Kidney epithelial cell (primary cell): ENCODE measurements at places on chromosomes 1 and 21. TPM values are rescaled to one million over a fixed set of nuclear protein-coding genes. Genes with fewer than 3 reads are reported as not detected.

NGF gene
- total RNA-seq = 2.9 and 3.4 TPM in 2 replicates

- no peak for DNase-seq
Measured at GRCh38 chr1:115660151-115660550, 18.4 kb downstream of the VANGL1 start.

- no peak for DNase-seq
Measured at GRCh38 chr1:150964164-150964489, 10.5 kb downstream of the CERS2 start.

DNA sequence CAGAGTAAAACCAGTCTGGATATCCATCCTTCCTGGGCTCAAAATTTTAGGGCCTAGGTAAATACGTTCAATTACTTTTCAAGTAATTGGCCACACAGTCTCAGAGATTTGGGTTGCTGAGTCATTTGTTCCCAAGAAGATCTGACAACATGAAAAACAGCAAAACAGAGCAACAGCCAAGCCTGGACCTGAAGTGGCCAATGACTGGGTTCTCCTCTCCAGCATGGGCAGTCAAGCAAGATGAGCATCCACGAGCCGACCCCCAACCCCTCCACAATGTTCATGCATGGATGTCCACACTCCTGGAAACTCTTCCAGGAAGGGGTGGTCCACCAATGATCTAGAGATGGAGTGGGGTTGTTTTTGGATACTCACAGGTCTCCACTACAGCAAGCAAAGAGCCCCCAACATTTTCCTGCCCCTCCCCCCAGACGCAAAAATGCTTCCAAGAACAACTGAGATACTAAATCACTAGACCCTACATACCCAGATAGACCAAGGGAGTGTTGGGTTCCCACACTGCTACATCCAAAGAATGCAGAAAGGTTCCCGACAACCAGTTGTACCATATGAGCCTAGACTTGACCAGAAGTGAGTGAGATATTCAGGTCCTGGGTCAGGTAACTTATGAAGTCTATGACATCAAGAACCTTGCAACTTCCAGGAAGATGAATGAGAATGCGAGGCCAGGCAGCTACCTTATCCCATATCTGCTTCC is 73.0 kb downstream of the CD46 start:
- DNase-seq = no peak

DNA sequence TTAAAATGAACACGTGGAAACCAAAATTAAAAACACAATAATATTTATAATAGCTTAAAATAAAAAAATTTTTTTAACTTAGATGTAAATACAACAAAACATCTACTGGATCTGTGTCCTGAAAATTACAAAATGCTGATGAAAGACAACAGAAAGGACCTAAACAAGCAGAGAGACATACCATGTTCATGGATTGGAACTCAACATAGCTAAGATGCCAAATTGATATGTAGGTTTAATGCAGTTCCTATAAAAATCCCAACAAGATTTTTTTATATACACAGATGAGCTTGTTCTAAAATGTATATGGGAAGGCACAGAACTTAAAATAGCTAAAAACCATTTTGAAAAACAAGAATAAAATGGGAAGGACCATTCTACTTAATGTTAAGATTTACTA is 81.4 kb downstream of the TRIM11 start:
- no peak for DNase-seq

MEAF6 gene
- 88.1 and 110 TPM in 2 replicates for total RNA-seq

TESK2 gene
- 2.1 and 2.5 TPM in 2 replicates for total RNA-seq

DNA sequence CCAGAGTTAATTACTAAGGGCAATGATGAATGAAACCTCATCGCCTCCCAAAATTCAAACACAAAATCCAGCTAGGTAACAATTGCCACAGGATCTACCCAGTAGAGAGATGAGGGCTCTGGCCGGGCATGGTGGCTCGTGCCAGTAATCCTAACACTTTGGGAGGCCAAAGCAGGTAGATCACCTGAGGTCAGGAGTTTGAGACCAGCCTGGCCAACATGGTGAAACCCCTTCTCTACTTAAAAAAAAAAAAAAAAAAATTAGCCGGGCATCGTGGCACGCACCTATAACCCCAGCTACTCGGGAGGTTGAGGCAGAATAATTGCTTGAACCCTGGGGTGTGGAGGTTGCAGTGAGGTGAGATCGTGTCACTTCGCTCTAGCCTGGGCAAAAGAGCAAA is 15.8 kb downstream of the CD2 start:
- DNase-seq = no peak
